T-helper 2 cell (primary cell): ENCODE measurements at places on chromosomes 2 and 18.

DNA sequence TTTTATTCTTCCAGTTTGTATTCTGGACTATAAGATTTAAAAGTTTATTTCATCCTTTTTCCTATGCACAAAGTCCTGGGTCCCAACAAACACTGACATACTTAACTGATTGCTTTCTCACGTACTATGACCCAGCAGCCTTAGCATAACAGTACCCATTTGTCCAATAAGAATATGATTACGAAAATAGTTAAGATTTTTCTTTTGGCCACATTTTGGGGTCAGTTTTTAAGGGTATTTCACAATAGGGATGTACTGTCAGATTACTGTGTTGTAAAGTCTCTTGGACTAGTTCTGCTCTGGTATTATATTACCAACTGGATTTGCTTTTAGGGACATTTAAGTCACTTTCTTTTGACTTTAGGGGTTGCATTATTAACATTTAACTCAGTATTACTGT, 46.1 kb downstream of the TTC39C start:
- no peak for DNase-seq

GRCh38 chr18:45255197-45255890, 359.9 kb upstream of the SLC14A2 start:
- DNase-seq: no peak

GRCh38 chr2:213199871-213200270, 48.5 kb upstream of the IKZF2 start:
- DNase-seq: no peak

GRCh38 chr2:181621779-181622490, 35.0 kb downstream of the CERKL start:
- no peak for DNase-seq

- DNase-seq: peak; percentile 43
These were observed 42.1 kb upstream of the TAF1B start for GRCh38 chr2:9800975-9801726.

DNA sequence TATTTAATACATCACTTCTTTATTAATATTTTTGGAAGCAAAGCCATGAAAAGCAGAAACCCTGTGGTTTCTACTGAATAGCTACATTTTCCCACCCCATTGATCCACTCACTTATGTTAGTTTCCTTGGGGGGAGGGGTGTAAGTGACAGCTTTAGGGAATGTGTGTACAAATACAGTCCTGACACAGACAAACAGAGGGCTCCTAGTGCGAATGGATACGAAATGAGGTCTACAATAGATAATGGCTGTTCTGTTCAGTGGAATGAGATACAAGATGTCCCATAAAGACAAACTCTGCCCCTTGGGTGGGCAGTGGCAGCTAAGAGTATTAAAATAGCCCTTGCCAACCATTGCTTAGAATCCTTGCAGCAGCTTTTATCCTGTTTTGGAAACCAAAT, 312.9 kb downstream of the NCKAP5 start:
- DNase-seq: no peak

- no peak for DNase-seq
These were observed 15.7 kb downstream of the CCL20 start for GRCh38 chr2:227829337-227829736.

DNA sequence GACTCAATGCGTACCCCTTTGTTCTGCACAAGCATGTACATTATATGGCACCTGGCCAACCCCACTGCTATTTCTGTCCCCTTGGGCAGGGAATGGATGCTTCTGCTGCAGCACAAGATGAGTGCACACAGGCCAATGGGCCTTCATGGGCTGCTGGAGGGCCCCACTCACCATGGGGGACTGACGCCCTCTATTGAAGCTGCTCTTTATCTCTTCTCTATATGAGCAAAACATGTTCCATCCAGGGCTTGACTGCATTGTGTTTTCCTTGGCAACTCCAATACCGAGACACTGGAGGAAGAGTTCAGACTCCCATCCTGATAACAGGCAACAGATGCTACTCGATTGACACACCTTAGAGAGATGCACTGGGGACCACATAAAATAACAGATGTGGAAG, 251.6 kb upstream of the NCKAP5 start:
- DNase-seq: no peak

GRCh38 chr2:238644095-238645081, 203.5 kb upstream of the TWIST2 start:
- no peak for DNase-seq

- no peak for DNase-seq
These were observed 345.5 kb upstream of the CWC22 start for GRCh38 chr2:180352620-180353019.

- DNase-seq: no peak
These were observed 694.5 kb downstream of the TDRD15 start for GRCh38 chr2:21818212-21818795.

- no peak for DNase-seq
These were observed 6.4 kb downstream of the RAB31 start for GRCh38 chr18:9714266-9715087.

DNA sequence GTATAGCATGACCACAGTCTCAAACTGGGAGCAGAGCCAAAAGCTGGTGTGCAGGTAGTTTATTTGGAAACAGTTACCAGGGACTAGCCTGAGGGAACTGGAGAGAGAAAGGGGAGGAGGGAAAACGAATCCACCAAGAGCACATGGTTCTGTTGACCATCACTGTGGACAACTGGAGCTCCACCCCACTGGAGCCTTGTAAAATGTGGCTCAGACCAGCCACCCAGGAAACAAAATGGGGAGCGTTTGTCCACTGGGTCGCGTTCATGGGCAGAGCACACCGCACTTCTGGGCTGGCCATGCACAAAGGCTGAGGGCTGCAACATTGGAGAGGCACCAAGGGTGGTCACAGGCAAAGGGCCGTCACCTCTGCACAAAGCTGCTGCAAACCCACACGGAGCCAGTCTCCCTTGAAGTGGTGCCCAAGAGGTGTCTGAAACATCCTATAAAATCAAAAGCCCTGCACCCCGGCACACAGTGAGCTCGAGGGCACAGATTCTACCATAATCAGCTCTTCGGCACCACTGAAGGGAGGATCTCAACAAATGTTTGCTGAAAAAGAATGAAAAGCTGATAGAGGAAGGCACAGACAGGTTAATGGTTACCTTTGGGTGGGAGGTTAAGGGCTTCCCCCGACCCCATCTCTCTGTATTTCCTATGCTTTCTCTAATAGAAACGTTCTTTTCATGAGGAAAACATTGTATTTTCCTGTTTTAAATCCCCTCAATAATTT, 192.9 kb downstream of the INHBB start:
- DNase-seq: no peak

GRCh38 chr2:134362152-134362668, 108.3 kb downstream of the MGAT5 start:
- DNase-seq: no peak

DNA sequence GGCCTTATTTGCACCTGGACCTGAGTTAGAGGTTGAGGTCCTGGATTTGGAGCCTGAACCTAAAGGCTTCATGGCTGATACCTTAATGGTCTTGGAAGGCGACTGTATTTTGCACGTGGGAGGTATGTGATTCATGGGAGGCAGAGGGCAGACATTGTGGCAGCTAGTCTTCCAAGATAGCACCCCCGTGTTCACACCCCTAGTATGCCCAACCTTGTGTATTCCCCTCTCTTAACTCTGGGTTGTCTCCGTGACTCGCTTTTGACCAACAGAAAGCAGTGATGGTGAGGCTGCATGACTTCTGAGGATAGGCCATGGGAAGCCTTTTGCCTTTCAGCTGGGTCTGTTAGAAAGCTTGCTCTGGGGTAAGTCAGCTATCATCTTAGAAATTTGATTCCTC, 45.8 kb upstream of the HAAO start:
- DNase-seq: no peak

- no peak for DNase-seq
These were observed 455.4 kb downstream of the CMPK2 start for GRCh38 chr2:6410313-6410712.

GRCh38 chr2:226611196-226611943, 188.2 kb downstream of the IRS1 start:
- no peak for DNase-seq

GRCh38 chr2:63590626-63591408, 2.1 kb downstream of the MDH1 start:
- no peak for DNase-seq

DNA sequence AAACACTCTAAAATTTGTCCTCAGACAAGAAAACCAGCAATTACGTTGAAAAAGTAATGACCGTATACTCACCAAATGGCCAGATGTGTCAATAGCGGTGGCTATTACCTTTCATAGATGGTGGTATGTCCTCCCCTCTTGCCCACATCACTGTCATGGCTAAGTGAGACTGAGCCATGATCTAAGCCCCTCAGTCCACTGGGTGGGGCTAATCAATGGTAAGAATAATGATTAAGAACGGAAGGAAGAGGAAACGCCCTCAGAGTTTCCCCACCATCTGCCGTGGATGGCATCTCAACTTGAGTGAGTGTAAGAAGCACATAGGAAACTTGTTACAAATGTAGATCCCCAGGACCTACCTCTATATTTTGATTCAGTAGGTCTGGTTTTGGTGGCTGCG, 65.8 kb upstream of the EFEMP1 start:
- DNase-seq: no peak
